ENCODE measurements at places on chromosomes 7 and 10.

GRCh38 chr10:3339531-3339950 is 167.0 kb upstream of the PITRM1 start:
- DNase-seq: no peak

- no peak for DNase-seq
Measured at GRCh38 chr10:50224330-50224952, 26.9 kb downstream of the ASAH2 start.

DNA sequence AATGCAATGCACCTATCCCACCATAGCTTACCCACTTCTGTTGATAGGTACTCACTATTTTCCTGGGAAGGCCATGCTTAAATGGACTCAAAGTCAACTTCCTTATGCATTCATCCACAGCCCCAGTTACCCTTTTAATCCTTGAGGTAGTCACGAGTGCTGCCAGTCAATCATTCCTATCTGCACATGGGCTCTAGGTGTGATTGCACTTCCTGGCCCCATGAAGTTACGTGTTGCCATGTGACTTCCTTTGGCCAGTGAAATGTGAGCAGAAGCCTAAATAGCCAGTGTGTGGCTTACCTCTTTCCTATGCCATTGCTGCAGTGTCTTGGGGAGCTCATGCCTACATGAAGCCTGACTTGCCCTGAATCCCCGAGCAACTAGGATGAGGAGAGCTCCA is 23.5 kb upstream of the EIF5AL1 start:
- no peak for DNase-seq

DNA sequence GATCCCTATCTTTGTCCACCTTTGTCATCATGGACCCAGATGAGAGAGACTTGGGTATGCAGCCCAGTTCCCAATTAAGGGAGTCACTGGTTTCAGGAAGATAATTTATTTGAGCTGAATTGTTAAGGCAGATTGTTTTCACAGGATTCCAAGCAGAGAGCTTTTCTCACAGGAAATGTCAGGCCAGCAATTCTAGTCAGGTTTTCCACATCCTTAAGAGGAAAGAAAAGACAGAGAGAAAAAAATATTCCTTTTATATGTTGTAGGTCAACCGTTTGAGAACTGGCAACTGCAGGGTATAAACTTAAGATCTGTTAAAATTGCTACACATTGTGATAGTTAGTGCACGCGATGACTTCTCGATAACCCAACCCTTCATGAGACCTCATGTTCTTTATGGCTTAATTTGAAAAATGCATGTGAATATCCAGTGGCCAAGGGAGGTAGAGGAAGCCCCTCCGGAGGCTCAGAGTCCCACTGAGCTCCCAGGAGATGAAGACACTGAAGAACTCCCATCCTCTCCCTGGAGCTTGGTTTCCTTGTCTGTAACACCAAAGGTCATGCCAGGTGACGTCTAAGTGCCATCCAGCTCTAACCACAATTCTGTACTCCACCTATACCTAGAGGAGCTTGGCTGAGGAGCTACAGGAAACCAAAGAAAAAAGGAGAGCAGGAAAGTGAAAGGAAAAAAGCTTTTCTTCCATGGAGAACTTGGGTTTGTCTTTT is 45.6 kb downstream of the MINDY4 start:
- DNase-seq: peak; percentile 48

DNA sequence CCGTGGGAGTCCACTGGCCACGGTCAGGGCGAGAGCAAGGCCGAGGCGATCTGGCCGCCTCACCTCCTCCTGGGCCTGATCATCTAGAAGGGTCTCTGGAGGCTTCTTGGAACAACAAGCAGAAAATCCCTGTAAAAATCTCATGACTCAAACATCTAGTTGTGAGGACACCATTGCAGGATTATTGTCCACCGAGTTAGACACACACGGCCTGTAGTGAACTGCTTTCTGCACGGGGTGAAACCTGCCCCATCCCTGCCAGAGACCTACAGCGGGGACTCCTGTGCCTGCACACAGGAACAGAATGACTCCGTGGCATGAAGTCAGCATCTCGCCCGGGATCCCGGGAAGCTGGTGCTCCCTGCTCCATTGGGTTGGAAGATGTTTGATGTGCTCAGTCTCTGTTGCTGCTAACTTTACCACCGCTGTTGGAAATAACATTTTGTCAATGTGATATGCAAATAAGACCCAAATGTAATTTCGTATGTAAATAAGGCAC is 267.0 kb upstream of the TCERG1L start:
- no peak for DNase-seq

GRCh38 chr10:126104767-126105166 is 208.4 kb downstream of the FANK1 start:
- no peak for DNase-seq

- no peak for DNase-seq
Measured at GRCh38 chr7:70426249-70426880, 705.6 kb upstream of the GALNT17 start.

GRCh38 chr10:106930751-106931150 is 233.8 kb downstream of the SORCS1 start:
- DNase-seq: no peak

GRCh38 chr10:615583-616152 is 73.8 kb downstream of the DIP2C start:
- DNase-seq: no peak

DNA sequence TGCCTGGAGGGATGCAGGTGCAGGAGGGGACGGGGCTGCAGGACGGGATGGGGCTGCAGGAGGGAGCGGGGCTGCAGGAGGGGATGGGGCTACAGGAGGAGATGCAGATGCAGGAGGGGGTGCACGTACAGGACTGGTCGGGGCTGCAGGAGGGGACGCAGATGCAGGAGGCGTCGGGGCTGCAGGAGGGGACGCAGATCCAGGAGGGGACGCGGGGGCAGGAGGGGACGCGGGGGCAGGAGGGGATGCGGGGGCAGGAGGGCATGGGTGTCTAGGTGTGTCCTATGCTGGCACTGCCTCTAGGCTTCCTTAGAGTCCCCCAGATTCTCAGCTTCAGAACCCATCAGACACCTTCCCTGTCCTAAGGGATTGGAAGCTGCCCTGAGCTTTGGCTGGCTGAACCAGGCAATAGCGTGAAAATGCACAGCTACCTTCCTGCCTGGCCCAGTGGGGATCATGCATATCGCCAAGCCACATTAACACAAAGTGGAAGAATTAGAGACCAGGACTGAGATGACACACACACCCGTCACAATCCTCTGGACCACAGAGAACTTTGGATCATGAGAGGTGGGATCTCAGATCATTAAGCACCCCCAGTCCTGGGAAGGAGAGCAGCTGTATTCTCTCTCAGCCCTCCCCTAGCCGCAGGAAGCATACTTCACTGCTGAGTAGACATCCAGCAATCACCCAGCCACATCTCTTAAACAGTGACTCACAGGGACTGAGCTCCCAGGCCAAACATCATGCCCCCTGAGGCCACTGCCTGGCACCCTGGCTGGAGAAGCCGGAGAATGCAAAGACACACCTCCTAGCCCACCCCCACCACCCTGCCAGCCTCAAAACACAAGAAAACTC is 67.3 kb downstream of the VWA2 start:
- no peak for DNase-seq

DNA sequence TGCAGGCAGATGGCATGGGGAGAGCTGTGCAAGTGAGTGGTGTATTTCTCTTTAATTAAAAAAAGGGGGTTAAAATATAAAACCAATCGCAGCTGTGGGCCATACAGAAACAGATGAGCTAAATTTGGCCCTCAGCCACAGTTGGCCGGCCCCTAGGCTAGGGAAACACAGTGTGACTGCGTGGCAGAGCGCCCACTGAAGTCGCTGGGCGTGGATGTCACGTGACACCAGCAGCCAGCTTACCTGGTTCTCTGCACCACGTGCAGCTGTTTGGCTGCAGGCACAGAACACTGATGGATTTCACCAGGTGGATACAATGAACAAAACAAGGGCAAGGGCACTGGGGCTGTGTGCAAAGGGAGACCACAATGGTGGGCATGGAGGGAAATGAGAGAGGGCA is 119.3 kb upstream of the ZNF746 start:
- no peak for DNase-seq

- DNase-seq: no peak
Measured at GRCh38 chr10:91901784-91902677, 7.3 kb downstream of the FGFBP3 start.

GRCh38 chr10:86366902-86367151 is 232 bp upstream of the GRID1 start:
- DNase-seq: no peak

- no peak for DNase-seq
Measured at GRCh38 chr7:156604311-156604710, 36.3 kb upstream of the RNF32 start.

DNA sequence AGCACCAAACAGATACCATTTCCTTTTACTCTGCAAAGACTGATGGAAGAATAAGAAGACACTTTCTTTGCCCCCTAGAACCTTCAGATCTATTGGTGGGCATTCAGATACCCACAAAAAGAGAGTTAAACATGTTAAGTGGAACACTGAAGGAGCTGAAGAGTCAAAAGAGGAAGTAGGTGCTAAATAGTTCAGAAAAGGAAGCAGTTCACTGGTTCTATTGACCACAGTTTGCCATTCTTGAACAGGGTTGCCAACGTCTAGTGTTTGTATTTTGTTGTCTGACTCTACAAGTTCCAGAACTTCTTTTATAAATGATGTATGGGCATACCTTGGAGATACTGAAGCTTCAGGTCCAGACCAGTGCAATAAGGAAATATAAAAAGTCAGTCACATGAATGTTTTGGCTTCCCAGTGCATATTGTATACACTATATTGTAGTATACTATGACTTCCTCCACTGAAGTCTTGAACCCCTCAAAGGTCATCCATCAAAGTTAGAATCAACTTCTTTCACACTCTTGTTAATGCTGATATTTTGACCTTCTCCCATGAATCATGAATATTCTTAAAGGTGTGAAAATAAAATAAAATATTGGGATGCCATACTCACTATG is 47.5 kb upstream of the AGR3 start:
- DNase-seq: no peak

- DNase-seq: no peak
Measured at GRCh38 chr10:28587270-28587969, 54.5 kb downstream of the WAC start.

GRCh38 chr10:87863053-87863943 is at the start of the genes KLLN and PTEN:
TSS of gene KLLN (minus strand) at chr10:87863533. CDS start at chr10:87862487, 1,046 bp downstream.
TSS of gene PTEN (plus strand) at chr10:87863625. CDS start at chr10:87864470, 845 bp downstream.
- DNase-seq: peak; percentile 96

DNA sequence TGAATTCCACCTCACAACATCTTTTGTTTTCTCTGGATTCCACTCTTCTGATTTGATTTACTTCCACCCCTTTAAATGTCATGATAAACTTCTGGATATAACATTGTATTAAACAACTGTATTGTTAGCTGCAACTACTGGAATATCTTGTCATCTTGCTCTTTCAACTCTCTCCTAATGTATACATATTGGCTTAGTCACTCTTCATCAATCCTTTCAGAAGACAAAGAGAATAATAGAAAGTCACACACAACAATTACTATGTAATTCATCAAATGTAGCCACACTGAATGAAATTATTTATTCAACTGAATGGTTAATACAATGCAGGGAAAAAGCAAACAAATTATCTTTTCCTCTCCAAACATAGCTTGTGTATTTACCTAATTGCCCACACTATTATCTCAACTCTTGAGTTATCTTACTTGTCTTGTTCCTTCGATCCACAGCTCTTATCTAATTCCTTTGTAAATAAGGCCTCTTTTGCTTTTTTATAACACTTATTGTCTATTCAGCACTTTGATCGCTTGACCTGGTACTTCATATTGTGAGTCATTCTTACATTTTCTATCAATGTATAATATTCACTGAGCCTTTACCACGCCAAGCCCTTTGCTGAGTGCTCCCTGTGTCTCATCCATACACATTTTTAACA is 16.7 kb downstream of the SEMA3A start:
- DNase-seq: no peak

GRCh38 chr7:148264933-148265557 is 325.5 kb upstream of the C7orf33 start:
- DNase-seq: no peak

GRCh38 chr7:38855386-38855785 is 53.6 kb downstream of the VPS41 start:
- no peak for DNase-seq

GRCh38 chr10:43386549-43386948 is 15.1 kb downstream of the FXYD4 start:
- DNase-seq: no peak

DNA sequence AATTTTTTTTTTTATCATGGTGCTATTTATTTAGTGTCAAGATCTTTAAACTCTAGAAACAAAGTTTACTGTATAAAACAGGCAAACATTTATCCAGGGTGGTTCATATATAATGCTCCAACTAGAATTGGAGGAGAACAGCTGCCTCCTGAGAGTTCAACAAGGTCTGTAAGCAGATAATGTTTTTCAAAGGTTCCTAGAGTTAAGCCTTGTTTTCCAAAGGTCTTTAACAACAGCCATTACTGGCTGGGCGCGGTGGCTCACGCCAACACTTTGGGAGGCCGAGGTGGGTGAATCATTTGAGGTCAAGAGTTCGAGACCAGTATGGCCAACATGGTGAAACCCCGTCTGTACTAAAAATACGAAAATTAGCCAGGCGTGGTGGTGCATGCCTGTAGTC is 316.7 kb downstream of the CCDC3 start:
- DNase-seq: no peak

DNA sequence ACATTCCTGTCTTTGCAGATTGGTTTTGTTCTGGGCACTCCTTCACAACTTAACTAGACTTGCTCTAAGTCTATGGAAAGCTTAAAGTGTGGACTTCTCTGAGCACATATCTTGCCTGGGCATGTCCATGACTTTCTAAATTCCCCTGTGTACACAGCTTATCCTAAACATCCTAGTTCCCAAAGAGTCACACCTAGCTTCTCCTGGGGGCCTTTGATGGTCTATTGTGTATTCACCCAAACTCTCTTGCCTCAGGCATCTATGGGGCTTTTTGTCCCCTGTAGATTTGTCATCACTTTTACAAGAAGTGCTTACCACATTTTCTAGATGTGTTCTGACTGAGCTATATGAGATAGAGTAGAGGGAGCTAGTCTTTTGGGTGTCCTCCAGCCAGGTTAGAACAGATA is 12.2 kb upstream of the ZNF488 start:
- DNase-seq: no peak

DNA sequence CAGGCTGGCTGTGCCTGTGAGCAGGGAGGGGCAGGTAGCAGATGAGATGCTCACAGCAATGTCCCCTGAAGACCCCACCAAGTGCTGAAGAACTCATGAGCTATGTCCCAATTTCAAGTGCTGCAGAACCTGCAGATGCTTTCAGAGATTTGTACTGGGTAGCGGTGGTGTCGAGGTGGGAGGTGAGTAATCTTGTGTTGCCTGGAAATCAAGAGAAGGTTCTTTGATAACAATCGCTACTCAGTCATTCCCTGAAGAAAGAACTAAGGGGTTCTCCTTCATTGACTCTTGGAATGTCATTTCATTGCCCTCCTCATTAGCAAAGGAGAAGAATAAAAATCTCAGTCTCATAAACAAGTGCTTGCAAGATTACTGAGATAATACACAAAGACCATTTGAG is 246.4 kb downstream of the EMX2 start:
- no peak for DNase-seq

GRCh38 chr10:11335167-11335652 is 276.2 kb downstream of the USP6NL start:
- DNase-seq: no peak

DNA sequence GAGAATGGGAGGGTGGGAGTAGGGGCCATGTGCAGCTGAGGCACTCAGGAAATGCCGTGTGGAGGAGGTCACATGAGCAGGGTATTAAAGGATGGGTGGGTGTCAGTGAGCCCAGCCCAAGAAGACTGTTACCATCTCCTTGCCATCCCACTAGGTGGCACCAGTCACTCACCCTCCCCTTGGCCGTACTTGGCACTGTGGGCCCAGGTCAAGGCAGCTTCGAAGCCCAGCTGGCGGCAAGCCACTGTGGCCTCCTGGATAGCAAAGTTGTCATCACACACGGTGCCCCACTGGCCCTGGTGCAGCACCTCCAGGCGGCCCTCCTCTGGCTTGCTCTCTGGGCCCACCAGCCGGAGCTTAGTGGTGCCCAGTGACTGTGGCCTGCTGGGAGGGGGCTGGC is 5.4 kb downstream of the LOXL4 start:
- no peak for DNase-seq

Measured in skin of body (tissue), 3 donors.